ENCODE measurements at places on chromosomes 4 and X.

- no peak for DNase-seq
Observed at GRCh38 chrX:129572422-129572821, 32.4 kb downstream of the OCRL start.

- no peak for DNase-seq
Observed at GRCh38 chr4:41427931-41428600, 109.9 kb upstream of the LIMCH1 start.

GRCh38 chrX:68238568-68238967, 194.7 kb downstream of the OPHN1 start:
- DNase-seq = peak; percentile 0

DNA sequence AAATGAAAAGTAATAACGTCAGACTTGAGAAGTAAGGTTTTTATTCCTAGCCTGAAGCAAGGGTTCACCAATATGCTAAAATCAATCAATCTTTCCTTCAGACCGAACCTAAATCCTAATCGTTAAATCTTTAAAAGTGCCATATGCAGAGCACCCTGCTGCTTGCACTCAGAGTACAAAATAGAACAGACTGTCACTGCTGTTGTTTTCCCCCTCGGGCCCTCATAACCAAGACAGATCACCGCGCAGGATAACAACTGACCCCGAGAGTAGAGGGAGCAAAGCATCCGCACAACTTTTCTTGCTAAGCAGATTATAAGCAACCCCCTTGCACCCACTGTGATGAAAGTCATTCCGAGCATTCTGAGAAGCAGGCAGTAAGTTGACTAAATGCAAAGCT, 550.9 kb upstream of the NDST4 start:
- DNase-seq = peak; percentile 7

GRCh38 chrX:1466232-1466661, 13.5 kb upstream of the ASMTL start:
- DNase-seq = no peak

DNA sequence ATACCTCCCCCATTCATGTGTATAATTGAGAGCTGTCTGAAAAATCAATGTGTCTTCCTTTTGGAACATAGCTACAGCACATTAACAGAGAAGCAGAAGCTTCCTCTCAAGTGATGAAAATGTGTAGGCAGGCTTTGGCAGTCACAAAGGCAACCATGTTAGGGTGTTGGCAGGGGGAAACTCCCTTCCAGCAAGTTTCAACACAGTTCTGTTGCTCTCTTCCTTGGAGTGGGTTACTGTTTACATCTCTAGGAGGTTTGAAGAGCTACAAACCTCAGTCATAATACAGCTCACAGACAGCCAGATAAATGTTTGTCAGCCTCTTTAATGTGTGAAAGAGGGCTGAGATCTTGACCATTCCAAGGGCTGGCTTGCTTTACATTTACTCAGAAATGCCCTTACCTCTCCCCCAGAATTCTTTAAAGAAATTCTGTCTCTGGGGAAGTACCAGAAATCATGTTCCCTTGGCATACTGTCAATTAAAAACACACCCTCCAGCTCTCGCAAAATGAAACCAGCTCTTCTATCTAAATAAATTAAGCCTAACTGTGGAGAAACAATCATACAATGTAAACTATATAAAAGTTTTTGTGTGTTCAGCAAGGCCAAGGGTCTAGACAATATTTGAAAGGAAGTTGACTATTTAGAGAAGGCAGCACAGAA, 18.9 kb downstream of the ZBTB33 start:
- DNase-seq = no peak

- no peak for DNase-seq
Observed at GRCh38 chr4:16896881-16897750, 1.3 kb downstream of the LDB2 start.
